ENCODE measurements at places on chromosomes 4 and X.
A peak's percentile ranks its signal among the peaks of the same experiment; 100 is the strongest.

GRCh38 chr4:55742655-55743202 is 76.9 kb upstream of the EXOC1L start:
- DNase-seq, result no peak

GRCh38 chr4:40194602-40195161 is 2.1 kb upstream of the RHOH start:
- no peak for DNase-seq

DNA sequence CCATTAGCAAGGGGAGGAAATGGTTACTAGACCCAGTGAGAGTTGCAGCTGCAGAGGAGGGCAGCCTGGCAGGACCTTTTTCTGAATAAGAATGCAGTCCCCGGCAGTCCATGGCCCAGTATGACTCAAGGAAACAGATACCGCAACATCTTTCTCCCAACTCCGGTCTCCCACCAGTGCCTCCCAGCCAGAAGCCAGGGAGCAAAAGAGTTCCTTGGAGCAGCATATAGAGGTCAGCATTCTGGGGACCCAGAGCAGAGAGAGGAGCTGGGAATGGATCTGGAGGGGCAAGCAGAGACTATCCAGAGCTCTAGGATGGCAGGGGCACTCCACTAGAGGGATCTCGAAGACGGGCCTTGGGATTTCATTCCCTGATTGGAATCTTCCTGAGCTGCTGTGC is 339.2 kb upstream of the AADAT start:
- DNase-seq, result no peak

DNA sequence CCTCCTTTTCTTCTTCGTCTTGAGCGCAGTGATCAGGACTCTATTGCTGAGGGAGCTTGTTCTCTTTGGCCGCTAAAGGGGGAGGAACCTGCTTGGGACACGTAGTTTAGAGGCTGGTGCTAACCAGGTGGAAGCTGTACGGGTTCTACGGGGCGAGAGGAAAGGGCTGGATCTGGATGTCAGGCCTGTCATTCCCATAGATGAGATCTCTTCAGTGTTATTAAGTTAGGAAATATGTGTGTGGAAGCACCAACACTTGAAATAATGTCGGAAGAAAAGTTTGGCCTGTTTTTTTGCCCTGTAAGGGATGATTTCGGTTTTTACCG is 643 bp downstream of the SRP72 start:
- peak; percentile 53 for DNase-seq

- DNase-seq, result no peak
Observed at GRCh38 chr4:108662629-108663028, 12.2 kb downstream of the OSTC start.

DNA sequence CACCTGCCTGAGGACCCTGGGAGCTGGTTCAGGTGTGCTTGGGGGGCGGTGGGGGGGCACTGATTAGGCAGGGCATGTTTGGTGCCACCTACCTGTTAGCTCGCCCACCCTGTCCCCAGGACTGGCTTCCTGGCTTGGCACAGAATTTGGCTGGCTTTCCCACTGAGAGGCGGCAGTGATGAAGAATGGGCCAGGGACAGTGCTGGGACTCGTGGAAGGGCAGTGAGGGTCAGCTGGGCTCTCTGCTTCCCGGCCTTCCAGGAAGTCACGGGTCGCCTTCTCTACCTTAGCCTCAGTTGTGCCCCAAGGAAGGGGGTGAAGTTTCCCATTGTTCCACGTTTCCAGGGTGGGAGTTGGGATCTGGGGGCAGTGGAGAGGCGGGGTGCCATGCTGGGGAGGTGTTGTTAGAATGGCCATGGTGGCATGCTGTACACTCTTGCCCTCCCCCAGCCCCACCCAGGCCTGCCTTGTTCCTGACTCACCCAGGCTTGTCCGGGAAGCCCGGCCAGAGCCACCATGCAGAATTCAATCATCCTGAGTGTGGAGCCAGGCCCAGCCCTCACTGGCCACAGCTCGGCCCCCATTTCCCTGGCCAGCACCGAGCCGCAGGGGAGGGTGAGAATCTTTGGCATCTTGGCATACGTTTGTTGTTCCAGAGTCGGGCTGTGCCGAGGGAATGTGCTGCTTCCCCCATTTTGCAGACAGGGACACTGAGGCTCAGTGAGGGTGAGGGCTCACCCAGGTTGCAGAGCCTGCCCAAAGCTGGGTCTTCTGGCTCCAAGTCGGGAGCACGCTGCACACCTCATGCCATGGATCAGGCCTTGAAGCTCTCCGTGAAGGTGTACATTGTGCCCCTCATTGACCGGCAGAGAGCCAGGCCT is 21.9 kb upstream of the GPR78 start:
- no peak for DNase-seq

DNA sequence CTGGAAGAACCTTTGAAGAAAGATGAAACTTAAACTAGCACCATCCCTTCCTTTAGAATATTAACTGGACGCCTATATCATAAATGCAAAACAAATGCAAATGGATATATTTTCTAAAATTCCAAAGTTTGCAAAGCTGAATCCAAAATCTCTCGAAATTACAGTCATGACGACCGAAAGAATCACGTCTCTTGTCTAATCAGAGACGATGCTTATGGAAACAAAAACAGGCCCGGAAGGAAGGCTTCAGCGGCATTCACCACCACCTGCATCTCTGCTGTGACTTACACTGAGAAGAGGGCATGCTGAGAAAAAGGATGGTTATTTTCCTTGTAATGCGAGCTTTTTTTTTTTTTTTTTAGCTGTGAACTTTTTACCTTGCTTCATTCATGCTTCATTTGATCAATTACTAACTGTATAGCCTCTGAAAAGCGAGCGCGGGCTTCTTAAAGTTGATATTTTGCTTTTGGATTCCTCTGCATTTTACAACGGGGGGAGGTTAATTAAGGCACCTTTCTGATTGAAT is 209.3 kb downstream of the SOWAHB start:
- DNase-seq, result peak; percentile 46

GRCh38 chr4:53967986-53968385 is 96.4 kb downstream of the CHIC2 start:
- DNase-seq, result no peak

DNA sequence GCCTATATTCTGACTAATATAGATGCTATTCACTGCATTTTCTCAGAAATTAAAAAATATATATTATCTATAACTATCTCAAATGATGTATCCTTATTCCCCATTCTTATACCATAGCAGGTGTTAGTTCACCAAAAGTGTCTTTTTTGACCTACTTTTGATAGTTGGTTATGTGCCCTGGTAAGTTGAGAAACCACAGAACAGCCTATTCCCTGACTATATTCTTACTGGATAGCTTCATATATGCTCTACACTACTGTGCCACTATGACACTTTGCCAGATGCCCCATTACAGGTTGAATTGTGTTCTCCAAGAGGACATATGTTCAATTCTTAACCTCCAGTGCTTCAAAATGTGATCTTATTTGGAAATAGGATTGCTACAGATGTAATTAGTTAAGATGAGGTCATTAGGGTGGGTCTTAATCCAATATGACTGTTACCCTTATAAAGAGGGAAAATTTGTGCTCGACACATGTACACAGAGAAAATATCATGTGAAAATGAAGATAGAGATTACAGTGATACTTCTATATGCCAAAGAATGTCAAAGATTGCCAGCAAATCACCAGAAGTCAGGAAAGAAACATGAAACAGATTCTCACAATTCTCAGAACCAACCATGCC is 76.1 kb downstream of the LRBA start:
- no peak for DNase-seq

DNA sequence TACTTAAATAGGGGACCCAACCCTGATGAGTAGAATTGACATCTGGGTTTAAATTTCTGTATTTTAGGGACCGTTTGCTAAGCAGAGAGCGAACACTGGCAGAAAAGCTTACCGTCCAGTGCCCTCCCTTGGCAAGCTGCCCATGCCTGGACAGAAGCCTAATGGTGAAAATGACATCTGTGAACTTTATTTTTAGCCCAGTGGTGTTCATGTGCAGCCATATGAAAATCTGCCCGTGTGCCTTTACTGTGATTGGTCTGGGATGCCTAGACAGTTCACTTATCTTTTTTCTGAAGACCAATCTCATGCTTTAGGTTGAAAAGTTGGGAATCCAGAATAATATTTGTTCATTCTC is 1.1 kb downstream of the STBD1 start:
- DNase-seq, result no peak
